Inflammatory macrophage treated with lipopolysaccharide for 4 hours (primary cell): ENCODE measurements at places on chromosomes 16 and 17.
A peak's percentile ranks its signal among the peaks of the same experiment; 100 is the strongest.

- DNase-seq = no peak
These were observed 4.5 kb downstream of the NDE1 start for GRCh38 chr16:15654591-15654990.

- DNase-seq = no peak
These were observed 9.4 kb upstream of the PRPSAP2 start for GRCh38 chr17:18848501-18848900.

- DNase-seq = no peak
These were observed 3.1 kb downstream of the SCNN1G start for GRCh38 chr16:23185656-23186055.

DNA sequence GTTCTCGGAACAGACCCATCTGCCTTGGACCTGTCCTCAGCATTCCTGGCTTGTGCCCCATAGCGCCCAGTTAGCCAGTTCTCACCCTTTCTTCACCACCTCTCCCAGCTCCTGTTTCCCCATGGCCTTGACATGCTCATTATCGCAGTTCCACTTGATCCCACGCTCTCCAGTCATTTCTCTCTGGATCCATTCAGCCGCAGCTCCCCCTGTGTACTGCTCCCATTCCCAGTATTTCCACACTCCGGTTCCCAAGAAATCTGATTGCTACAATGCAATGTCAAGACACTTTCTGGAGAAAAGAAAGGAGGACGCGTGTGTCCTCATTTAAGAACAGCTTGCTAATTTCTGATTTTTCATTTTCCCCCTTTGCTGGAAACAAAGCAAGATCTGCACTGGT lies 55.4 kb downstream of the TMEM186 start:
- DNase-seq = no peak

GRCh38 chr16:49505556-49505955 lies 132.0 kb downstream of the C16orf78 start:
- DNase-seq = no peak

- peak; percentile 89 for DNase-seq
These were observed at the start of gene TMEM107 for GRCh38 chr17:8176197-8176940. TMEM107 (minus strand) TSS chr17:8176380; CDS start chr17:8176286, 94 bp downstream.

DNA sequence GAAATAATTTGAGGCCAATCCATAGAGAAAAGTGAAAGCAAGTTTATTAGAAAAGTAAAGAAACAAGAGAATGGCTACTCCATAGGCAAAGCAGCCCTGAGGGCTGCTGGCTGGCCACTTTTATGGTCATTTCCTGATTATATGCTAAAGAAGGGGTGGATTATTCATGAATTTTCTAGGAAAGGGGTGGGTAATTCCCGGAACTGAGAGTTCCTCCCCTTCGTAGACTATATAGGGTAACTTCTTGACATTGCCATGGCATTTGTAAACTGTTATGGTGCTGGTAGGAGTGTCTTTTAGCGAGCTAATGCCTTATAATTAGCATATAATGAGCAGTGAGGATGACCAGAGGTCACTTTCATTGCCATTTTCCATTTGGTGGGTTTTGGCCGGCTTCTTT lies 4.4 kb downstream of the DHRS7B start:
- peak; percentile 66 for DNase-seq

GRCh38 chr17:39002991-39003715 lies 36.0 kb upstream of the FBXO47 start:
- DNase-seq = peak; percentile 84

- peak; percentile 41 for DNase-seq
These were observed 5.9 kb upstream of the XYLT1 start for GRCh38 chr16:17476414-17477259.

GRCh38 chr17:38732376-38733281 lies 2.5 kb downstream of the CISD3 start:
- no peak for DNase-seq

- DNase-seq = no peak
These were observed 103.7 kb downstream of the GRIN2A start for GRCh38 chr16:10078541-10078949.

DNA sequence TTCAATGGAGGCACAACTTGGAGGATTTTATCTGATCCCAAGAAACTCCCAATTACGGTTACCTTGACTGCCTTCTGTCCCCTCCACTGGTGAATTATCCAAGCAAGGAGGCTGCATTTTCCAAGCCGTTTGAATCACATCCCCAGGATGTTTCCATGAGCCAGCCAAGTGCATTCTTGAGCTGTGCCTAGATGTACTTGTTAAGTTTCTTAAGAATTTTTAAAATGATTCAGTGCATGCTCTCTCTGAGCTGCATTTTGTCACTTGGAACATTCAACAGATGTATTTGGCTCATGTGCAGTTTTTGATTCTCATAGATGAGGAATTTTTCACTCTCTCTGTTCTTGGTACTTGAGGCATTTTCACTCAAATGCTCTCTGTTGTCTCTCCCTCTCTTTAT lies 202.6 kb upstream of the MYOCD start:
- DNase-seq = no peak

GRCh38 chr16:11806721-11807120 lies 9.7 kb upstream of the ZC3H7A start:
- DNase-seq = no peak

DNA sequence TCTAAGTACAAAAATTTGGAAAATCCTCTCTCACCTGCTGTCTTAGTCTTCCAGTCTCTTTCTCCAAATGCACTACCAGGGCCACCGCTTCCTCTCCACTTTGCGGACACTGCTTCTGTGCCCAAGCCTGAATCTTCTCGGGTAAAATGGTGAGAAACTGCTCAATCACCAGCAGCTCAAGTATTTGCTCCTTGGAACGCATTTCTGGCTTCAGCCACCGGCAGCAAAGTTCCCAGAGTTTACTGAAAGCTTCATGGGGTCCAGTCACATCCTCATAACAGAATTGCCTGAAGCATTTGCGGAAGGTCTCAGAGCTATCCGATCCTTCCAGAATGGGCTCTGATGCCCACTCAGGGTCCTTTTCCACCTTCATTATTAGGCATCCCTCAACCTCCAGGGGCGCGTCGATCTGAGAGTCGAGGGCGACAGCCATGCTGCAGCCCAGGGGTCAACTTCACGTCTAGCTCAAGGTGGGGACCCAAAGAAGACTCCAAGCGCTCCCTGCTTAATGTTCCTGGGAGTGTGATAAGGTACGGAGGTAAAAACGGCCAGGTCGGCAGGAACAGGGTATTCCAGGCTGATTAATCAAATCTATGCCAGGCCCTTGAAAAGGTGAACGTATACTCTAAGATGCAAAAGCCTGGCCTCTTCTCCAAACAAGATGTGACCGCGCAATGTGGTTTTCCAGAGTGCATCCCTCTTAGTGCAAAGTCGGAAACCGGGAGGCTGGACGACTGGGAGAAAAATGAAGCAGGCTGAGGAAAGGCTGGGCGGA lies 763 bp downstream of the ZKSCAN2 start:
- DNase-seq = no peak

DNA sequence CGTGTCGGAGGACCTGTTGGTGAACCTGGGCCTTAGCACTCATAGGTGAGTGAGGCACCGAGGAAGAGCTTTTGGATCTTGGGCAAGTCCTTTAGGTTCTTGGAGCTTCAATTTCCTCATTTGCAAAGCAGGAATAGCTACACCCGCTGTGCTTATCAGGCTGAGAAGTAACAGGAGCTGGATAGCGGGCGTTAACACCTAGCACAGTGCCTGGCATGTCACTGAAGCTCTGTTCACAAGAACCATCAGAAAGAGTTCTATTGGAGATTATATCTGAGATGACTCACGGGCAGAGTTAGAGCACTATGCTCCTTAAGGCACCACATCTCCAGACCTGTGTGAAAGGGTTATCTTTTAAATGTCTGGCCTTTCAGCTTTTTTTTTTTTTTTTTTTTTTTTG lies 12.8 kb downstream of the MEOX1 start:
- DNase-seq = no peak

GRCh38 chr17:49889500-49889899 lies 41.6 kb upstream of the TAC4 start:
- DNase-seq = no peak

- no peak for DNase-seq
These were observed 488 bp downstream of the HOXB9 start for GRCh38 chr17:48625495-48626244.

GRCh38 chr16:12729448-12729847 lies 74.2 kb downstream of the CPPED1 start:
- no peak for DNase-seq
